Glutamatergic neuron (in vitro differentiated cells): ENCODE measurements at places on chromosomes 5 and 9.

- DNase-seq, result no peak
Measured at GRCh38 chr9:131447148-131447547, 53.3 kb downstream of the PRRC2B start.

GRCh38 chr5:60843936-60844905, at the start of gene ELOVL7:
TSS of gene ELOVL7 (minus strand) at chr5:60844269. CDS start at chr5:60787397, 56,872 bp downstream.
- DNase-seq, result peak; percentile 68

DNA sequence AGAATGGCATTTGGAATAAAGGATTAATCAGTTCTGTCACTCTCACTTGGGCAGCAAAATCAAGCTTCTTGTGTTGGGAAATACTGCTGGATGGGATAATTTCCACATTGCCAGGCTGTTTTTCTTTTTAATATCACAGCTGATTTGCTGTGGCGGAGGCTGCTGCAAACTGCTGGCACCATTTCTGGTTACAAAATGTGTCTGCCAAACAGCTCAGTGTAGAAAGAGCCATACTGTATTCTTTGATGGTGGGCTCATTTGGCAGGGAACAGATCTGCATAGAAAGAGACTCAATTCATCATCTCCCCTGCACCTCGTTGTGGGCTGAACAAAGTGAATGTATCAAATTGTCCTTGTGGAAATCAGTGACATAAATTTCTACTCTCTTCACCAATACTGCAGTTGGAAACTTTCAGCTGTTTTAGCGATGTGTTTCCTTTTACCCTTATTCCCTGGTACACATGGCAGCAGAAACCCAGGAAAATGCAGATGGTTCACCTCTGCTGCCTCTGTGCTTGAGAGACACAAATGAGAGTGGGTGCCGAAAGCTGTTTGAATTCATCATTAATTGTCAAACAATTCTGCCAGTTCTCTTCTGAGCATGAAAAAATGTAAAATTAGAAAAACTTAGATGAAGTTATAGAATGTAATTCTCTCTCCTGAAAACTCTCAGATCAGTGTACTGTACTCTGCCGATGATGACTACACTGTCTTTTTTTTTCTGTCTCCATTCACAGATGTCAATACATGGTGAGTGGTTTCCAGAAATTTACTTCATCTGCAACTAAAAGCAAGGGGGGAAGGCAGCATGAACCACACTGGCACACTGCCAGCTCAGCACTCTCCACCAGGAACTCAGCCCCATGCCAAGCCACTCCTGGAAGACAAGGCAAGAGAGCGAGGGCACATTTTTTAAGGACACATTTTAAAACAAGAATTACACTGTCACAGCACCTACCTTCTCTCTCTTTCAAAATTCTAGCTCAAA, 75.0 kb downstream of the HMHB1 start:
- no peak for DNase-seq

DNA sequence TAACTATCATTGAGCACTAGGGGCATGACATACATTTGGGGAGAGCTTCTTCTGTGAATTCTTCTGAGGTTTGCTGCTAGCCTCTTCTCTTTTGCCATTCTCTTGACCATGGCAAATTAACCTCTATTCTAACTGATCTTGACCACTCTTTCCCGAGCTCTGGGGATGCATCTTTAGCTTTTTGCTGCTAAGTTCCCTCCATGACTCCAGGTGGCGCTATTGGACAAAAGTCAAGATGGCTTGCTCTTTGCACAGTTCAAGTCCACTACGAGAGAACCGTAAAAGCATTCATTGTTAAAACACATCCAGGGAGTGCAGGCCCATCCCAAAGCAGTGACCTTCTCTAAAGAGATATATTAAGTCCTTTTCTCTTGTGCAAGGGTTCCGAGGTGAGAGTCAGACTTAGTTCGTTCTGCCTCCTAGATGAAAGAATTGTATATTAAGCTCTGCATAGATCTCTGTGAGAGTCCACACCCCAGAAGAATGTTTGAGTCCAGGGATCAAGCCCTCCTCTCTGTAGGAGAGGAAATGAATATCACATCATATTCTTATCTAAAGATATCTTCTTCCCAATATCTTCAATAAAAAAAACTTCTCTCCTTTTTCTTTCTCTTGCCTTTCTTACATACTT, 1152.9 kb upstream of the CDH6 start:
- peak; percentile 64 for DNase-seq

- no peak for DNase-seq
Measured at GRCh38 chr5:89015409-89015808, 132.4 kb upstream of the MEF2C start.

DNA sequence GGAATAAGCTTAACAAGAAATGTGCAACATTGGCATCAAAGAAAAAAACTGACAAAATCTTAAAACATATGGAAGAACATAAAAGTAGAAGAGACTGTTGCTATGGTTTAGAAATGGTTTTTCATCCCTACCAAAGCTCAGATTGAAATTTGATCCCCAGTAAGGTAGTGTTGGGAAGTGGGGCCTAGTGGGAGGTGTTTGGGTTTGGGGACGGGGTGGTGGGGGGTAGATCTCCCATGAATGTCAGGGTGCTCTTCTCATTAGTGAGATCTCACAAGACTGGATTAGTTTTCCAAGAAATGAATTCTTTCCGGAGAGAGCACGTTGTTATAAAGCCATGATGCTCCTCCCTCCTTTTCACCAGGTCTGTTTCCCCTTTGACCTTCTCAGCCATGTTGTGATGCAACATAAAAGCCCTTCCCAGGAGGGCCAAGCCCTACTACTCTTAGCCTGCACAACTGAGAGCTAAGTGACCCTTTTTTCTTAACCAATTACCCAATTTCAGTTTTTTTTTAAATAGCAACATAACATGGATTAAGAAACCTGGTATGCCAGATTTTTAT, 10.6 kb downstream of the TMEM167A start:
- no peak for DNase-seq

GRCh38 chr5:180873615-180874520, 12.8 kb upstream of the ZFP62 start:
- DNase-seq, result no peak

- no peak for DNase-seq
Measured at GRCh38 chr9:90882991-90883600, 81.5 kb downstream of the SYK start.

DNA sequence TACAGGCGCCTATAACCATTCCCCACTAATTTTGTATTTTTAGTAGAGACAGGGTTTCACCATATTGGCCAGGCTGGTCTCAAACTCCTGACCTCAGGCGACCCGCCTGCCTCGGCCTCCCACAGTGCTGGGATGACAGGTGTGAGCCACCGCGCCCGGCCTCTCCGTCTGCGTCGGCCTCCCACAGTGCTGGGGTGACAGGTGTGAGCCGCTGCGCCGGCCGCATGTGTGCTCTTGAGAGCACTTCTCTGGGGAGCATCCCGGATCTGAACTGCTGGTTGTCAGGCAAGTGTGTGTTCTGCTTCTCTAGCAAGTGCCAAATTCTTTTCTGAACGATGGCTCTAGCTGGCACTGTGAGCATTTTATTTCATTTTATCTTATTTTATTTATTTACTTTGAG, 3.7 kb upstream of the ENTPD2 start:
- no peak for DNase-seq

- no peak for DNase-seq
Measured at GRCh38 chr5:14464096-14464495, 117.5 kb upstream of the OTULINL start.

GRCh38 chr5:6730807-6731206, 17.6 kb downstream of the TENT4A start:
- no peak for DNase-seq

DNA sequence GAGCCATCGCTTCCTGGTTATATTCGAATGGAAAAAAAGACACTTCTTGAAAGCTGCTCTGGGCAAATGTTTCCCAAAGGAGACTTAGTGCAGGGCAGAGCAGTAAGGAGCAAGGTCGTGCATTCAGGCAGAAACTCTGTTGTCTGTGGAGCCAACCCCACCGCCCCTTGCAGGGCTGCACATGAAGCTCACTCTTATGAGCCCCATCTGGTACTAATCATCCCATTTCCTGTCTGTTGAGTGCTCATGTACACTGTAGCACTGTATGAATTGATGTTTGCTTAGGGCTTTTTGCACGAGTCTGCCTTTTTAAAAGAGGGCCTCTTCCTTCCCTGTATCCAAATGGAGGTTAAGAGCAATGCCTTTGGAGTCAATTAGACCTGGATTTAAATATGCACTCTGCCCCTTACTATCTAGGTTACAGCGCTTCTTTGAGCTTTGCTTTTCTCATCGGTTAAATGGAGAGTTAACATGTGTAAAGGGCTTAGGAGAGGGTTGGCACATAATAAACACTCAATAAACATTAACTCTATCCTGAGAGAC, 25.4 kb downstream of the HMHB1 start:
- no peak for DNase-seq

GRCh38 chr9:79776581-79776980, 204.8 kb downstream of the TLE4 start:
- DNase-seq, result no peak

GRCh38 chr9:136700959-136701667, 11.3 kb upstream of the DIPK1B start:
- DNase-seq, result no peak
